CD4-positive, alpha-beta T cell treated with Interleukin-21 for 1 hour (primary cell): ENCODE measurements at places on chromosomes 6 and 20.

DNA sequence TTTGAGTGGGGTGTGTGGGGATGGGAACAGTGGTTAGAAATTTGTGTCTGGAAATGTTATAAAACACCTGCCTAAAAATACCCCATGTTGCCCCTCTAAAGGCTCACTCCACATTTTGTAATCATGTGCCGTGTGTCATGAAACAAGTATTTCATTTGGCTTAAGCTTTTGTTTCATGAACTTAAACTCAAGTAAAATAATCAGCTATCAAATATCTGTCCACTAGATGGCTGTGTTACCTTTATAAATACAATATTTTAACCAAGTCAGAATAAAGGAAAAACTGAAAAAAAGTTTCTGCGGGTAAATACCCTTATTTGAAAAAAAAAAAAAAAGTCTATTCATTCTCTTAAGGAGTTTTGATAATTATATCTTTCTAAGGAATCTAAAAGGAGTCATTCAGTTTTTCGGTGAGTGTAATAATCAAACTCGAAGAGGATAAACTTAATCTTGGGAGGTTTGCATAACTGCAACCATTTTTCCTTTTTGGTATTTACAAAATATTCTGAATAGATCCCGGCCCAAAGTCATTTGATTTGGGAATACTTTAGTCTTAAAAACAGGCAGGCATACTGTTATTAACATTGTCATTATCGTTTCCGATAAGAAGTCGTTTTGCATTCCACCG, 29.9 kb upstream of the MTRF1L start:
- DNase-seq, result no peak

GRCh38 chr6:145532361-145532760, 203.0 kb downstream of the EPM2A start:
- DNase-seq, result no peak

- no peak for DNase-seq
Measured at GRCh38 chr6:108407904-108408827, 113.3 kb downstream of the AFG1L start.

DNA sequence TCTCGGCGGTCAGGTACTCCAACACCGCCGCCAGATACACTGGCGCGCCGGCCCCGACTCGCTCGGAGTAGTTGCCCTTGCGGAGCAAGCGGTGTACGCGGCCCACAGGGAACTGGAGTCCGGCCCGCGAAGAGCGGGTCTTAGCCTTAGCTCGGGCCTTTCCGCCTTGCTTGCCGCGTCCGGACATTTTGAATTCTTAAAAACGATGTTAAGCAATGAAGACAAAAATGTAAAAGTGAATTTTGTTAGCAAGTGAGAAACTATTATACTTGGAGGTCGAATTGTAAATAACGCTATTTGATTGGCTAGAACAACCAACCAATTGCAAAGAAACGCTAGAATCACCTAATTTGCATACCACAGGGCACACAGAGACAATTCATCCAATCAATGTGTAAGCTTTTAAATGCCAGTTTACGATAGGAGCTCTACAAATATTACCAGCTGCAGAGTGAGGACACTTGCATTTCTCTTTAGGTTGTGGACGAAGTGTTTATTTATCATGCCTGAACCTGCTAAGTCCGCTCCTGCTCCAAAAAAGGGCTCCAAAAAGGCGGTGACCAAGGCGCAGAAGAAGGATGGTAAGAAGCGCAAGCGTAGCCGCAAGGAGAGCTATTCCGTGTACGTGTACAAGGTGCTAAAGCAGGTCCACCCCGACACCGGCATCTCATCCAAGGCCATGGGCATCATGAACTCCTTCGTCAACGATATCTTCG, 112.0 kb downstream of the HFE start:
- DNase-seq, result peak; percentile 96

DNA sequence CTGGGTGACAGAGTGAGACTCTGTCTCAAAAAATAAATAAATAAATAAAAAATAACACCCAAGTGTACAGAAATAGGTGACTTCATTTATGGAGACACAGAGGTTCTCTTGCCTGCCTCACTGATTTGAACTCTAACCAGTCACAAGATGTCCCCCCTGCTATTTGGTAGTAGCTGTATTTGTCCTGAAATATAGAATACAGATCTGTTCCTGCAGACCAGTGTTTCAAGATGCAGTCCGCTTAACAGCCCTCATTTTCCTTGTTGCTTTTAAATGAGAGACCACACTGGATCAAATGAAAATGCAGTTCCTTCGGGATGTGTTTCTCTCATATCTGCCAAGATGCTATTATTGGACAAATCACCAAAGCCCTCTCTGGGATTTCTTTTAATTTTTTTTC, 7.6 kb downstream of the PLCB4 start:
- DNase-seq, result no peak

- DNase-seq, result no peak
Measured at GRCh38 chr6:86609549-86610388, 327.6 kb upstream of the HTR1E start.

- no peak for DNase-seq
Measured at GRCh38 chr6:111263837-111264236, 176.5 kb downstream of the SLC16A10 start.

- peak; percentile 83 for DNase-seq
Measured at GRCh38 chr6:106519460-106520394, 109.6 kb downstream of the RTN4IP1 start.

DNA sequence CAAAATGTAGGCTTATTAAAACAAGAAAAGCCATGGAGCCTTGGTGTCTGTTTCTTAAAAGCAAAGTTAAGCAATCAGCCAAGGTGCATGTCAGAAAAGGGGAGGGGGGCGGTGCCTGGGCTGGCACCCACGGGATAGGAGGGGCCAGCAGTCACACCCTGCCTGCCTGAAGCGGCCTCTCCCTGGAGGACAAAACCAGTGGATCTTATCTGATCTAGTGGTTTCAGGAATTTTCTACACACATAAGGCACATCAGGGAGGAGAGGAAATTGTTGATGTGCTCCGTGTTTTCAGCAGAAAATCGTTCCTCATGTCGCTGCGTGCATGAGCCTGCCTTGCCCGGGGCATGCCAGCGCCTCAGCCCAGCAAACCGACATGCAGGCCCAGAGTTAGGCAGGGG, 276.4 kb downstream of the TAF4 start:
- no peak for DNase-seq

GRCh38 chr6:156125844-156126243, 651.3 kb upstream of the ARID1B start:
- DNase-seq, result no peak

GRCh38 chr6:114172576-114173260, 170.1 kb downstream of the HS3ST5 start:
- DNase-seq, result no peak

GRCh38 chr20:61072398-61072797, 179.7 kb upstream of the CDH4 start:
- no peak for DNase-seq

DNA sequence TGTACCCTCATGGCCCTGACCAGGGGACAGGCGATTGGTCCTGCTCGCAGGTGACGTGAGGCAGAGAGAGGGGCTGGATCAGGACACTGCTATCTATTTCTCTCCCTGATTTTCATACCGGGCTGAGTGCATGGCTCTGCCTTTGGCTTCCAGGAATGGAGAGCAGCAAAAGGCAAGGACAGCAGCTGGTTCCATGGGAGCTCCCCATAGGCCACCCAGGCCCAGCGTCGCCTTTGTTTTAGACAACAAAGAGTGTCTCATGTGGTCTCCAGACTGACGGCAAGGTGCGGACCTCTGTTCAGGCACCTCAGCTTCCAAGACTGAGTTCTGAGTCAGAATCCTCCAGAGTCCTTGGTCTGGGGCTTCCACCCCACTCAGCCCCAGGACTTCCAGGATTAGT, 123.1 kb downstream of the VEGFA start:
- DNase-seq, result no peak

DNA sequence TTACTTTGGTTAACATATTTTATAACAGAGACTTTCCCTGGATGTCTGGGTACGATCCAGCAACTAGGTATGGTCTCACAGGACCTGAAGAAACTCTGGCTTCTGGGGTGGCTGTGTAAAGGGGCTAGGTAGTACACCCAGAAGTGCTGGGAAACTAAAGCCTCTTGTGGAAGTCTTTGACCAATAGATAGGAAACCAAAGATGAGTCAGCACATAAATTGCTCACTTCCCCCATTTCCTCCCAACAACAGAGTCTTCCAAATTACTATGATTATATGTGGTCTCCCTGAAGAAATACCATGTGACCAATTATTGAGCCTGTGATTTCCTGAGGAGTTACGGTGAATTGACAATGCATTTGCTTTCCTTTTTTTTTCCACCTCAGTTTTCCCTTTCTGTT, 26.8 kb upstream of the TBX18 start:
- DNase-seq, result no peak

DNA sequence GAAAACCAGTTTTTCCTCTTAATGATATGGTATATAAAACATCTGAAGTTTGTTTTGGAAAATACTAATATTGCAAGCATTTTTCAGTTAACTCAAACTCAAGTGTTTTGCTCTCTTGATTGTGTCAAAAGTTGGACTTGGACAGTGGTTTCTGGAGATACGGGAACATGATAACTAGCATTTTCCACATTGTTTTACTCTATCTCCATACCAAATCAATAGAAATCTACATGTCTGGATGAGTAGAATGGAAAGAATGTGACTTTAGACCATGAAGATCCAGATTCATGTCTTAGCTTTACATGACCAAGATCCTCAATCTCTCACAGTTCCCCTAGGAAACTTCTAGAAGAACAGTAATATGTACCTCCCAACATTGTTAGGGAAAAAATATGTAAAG, 22.2 kb upstream of the FBXO30 start:
- DNase-seq, result no peak

GRCh38 chr6:145823328-145823944, 8.8 kb upstream of the FBXO30 start:
- DNase-seq, result no peak

GRCh38 chr6:38498085-38498484, 141.6 kb downstream of the BTBD9 start:
- DNase-seq, result no peak

DNA sequence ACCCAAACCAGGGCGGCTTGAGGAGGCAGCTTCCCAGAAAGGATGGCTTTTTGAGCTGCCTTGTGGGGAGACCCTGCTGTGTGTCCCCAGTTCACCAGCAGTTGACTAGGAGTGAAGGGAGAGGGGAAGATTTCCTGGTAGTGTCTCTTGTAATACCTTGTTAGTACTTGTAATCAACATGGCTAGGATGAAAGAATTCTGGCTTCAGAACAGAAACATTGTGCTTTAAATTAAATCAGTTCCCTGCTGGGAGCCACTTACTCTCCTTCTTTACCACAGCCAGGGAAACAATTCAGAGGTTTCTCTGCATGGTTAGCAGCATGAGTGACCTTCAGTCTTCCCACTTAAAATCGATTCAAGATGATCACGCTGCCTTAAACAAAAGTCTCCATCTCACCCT, 525.4 kb upstream of the ID4 start:
- DNase-seq, result no peak

- no peak for DNase-seq
Measured at GRCh38 chr20:62021793-62022385, 43.8 kb downstream of the TAF4 start.

- DNase-seq, result no peak
Measured at GRCh38 chr6:21022343-21023107, 488.3 kb downstream of the CDKAL1 start.

GRCh38 chr6:44658571-44658970, 271.1 kb downstream of the CDC5L start:
- no peak for DNase-seq

DNA sequence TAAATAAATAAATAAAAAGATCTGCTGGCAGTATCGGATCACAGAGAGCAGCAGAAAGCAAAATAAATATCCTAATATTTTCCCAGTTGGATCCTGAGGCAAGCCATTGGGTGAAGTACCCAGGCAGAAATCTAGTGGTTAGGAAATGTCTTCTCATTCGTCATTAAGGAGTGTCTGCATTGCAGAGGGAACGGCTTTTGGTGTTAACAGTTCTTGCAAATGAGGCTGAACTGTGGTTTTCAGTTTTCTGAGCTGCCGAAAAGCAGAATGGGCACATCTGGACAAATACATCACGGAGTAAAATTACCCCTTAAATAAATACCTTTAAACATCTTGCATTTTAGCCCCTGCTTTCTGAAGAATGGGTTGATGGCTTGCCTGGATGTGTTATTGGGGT, 82.3 kb upstream of the MPC1 start:
- DNase-seq, result no peak

- no peak for DNase-seq
Measured at GRCh38 chr20:44495802-44496481, 20.3 kb downstream of the TTPAL start.

- DNase-seq, result no peak
Measured at GRCh38 chr6:35034411-35035191, 106.5 kb downstream of the TCP11 start.

- DNase-seq, result peak; percentile 23
Measured at GRCh38 chr20:34544109-34544796, 14.3 kb upstream of the MAP1LC3A start.

DNA sequence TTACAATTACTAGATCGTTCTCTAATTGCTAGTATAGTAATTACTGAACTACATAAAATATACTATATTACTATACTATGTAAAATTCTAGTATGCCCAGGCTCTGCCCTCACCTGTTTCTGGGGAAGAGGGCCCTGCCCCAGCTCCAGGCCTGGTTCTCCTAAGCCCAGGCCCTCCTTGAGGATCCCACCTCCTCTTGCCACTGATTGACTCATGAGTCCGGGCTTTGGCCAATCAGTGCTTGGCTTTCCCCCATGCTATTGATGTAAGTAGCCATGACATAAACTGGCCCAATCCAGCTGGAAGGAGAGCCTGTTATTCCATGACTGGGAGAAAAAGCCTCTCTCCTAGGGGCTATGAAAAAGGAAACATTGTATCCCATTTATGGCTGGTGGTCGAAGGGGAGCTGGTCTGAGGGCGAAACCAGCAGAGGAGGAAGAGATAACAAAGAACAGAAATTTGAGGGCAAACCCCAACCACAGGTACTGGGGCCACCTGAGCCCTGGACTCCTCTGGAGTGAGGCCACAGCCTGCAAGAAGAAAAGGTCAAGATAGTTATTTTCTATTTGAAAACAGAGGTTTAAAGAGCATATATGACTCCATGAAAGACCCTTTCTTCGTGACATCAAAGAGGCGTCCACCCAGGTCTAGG, 129.3 kb upstream of the CD93 start:
- DNase-seq, result no peak

GRCh38 chr20:19603376-19603750, 154.7 kb upstream of the RIN2 start:
- DNase-seq, result no peak

DNA sequence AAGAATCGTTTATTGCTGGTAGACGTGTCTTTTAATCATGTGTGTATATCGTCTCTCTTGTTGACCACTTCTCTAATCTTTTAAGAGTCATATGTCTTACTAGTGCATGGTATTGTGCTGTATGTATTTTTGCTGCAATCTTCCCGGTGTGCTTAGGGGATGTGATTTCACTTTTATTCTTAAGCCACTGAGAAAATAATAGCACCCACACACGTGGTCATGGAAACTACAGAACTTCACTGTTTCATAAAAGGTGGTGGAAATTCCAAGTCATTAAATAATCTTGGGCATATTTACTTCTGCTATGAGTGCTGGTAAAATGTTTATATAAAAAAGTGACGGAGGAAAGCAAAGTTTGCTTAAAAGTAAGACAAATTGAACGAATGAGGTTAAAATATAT, 3.0 kb upstream of the CDYL start:
- no peak for DNase-seq
